ENCODE measurements at places on chromosomes 7 and 10.

GRCh38 chr10:124693801-124694416 lies 50.3 kb downstream of the FAM53B start:
- ATAC-seq = no peak

GRCh38 chr7:92319243-92319642 lies 73.5 kb downstream of the ANKIB1 start:
- ATAC-seq = no peak

DNA sequence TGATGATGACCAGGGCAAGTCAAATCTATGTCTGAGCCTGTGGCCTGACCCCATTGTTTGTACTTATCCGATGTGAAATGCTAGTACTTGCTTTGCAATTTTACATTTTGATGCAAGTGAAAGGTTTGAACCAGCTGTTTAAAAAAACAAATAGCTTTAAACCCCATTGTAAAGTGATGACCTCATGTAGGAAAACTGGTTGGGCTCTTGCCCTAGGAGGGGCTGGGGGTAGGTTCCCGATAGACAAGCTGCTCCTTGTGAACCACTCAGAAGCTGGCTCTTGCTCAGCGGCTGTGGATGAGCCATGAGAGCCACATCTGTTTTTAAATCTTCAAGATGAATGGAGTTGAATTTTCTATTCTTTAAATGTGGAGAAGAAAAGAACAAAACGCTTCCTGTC lies 185.3 kb downstream of the WDR11 start:
- ATAC-seq = no peak

DNA sequence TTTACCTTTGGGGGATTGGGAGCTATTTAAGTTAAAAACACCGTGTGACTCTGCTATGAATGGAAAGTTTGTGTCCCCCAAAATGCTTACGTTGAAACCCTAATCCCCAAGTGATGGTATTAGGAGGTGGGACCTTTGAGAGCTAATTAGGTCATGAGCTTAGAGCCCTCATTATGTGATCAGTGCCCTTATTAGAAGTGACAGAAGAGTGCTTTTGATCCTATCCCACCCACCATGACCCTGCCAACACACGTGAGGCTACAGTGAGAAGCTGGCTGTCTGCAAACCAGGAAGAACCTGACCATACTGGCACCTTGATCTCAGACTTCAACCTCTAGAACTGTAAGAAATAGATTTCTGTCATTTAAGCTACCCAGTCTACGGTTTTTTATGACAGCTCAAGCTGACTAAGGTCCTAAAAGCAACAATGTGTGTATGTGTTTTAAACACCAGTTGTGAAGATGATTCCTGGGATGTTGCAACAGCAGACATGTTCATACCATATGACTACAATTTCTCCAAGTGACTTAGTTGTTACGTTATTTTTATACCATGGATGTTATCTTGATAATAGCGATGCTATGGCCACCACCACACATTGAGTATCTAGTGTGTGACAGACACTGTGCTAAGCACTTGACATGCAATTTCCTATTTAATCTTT lies 124.4 kb downstream of the PIP4K2A start:
- ATAC-seq = no peak

- ATAC-seq = no peak
Observed at GRCh38 chr10:47362199-47362598, 14.0 kb downstream of the RBP3 start.

DNA sequence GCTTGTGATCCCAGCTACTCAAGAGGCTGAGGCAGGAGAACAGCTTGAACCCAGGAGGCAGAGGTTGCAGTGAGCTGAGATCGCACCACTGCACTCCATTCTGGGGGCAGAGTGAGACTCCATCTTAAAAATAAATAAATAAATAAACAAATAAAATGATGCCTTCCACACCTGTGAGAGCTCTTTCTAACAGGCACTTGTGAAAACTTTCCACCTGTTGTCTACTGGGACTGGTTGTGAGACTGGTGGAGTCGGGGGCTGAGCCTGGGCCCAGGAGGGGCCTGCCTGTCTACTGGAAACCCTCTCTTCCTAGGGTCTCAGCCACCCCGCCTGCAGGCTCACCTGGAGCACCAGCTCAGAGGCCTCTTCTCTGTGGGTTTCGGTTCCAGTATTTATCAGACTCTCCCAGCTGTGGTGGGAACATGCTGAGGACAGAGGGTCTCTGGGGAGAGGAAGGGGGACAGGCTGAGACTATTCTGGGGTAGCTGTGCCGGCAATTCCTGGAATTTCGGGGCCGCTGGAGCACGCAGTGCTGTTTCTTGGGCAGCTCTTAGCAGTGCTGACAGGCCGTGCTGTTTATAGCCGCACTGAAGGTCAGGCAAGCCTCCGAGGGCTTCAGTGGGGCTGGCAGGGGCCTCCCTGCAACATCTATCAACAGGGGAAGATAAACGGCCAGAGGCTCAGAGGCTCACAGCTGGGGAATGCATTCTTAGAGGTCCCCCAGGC lies 3.8 kb downstream of the LDB3 start:
- ATAC-seq = no peak

DNA sequence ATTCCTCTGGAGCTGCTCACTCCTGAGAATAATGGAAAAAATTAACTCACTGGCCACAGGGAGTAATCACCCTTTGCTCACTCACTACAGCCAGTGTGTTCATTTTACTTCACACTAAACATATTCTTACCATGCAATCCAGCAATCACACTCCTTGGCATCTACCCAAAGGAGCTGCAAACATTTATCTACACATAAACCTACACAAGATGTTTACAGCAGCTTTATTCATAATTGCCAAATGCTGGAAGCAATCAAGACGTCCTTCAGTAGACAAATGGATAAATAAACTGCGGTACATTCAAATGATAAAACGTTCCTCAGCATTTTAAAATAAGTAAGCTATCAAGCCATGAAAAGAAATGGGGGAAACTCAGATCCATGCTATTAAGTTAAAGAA lies 34.2 kb upstream of the POM121L12 start:
- ATAC-seq = no peak

DNA sequence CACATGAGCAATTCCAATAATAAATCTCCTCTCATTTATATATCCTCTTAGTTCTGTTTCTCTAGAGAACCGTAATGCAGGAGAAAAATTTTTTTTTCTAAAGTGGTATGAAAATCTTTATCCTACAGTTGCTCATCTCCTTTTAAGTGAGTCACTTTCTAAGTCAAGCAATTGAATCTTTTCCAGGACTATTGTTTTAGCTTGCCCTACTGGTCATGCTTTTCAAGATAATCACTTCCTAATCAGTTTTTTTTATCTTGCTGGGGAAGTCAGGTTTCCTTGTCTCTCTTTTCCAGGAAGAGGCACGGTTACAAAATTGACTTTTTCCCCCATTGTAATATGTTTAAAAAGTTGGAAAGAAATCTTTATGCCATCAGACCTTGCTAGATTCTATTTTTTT lies 44.0 kb downstream of the INPP5F start:
- ATAC-seq = peak; percentile 78

GRCh38 chr7:99029466-99030435 lies 114.2 kb downstream of the SMURF1 start:
- ATAC-seq = no peak

GRCh38 chr10:48541144-48541795 lies 63.6 kb downstream of the ARHGAP22 start:
- ATAC-seq = peak; percentile 58

DNA sequence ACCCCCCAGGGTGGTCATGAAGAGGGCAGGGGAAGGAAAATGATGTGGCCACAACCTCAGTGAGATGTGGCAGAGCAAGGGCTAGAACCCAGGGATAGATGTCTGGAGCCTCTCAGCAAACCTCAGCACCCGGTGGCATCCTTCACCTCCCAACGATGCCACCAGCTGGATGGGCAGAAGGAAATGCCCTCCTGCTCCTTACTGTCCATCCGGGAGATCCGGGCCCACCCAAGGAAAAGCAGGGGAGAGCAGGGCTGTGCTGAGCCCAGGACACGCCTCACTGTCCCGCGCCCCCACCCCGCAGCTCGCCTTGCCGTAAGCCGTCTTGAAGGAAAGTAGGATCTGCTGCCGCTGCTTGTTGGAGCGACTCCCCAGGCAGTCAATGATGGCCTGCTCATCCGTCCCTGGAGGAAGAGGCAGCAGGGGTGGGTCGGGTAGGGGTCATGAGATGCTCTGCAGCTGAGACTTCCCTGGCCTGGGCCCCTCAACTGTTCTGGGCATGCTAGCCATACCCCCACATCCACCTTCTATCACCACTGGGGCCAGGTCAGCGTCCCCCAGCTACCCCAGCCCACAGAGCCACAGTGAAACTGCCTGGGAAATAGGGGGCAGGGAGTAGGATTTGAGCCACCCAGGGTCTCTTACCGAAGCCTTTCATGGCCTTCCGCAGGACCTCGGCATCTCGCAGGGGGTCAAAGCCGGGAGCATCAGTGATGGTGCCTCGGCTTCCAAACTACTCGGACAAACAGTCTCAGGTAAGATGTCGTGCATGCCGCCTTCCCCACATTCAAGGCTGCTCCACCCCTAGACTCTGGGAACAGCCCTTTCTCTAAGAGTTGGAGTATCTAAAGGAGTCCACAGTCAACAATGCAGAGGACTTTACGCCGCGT lies 34.3 kb downstream of the PLAC9 start:
- no peak for ATAC-seq

DNA sequence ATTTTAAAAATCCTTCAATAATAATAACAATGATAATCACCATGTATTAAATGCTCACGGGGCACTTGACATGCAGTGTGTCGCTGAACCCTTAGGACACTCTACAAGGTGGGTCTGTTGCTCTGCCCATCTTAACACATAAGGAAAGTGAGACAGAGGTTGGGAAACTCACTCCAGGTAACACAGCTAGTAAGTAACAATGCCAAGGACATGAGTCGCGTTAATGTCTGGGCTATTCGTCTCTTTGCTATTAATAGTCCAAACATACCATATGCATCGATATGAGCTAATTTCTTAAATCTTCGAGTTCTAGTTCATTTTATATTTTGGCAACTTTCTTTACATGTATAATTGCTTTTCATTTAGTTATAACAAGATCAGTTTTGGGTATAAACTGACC lies 79.5 kb downstream of the BEND7 start:
- no peak for ATAC-seq

DNA sequence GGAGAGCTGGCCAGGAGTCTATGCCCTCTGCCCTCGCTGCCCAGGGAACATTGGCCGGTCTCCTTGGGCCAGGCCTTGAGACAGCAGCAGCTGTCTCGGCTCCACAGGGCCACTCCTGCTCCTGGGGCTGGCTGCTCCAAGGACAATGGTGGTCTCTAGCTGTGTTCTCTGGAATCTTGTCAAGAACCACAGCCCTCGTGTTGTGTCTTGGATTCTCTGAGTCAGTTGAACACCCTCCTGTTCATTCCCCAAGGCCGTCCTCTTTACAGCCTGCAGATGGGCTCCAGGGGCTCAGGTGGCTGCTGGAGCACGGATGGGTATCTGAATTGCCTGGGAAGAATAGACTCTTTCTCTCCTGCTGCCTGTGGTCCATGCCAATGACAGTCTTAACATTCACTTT lies 511.1 kb downstream of the GLRX3 start:
- ATAC-seq = no peak

DNA sequence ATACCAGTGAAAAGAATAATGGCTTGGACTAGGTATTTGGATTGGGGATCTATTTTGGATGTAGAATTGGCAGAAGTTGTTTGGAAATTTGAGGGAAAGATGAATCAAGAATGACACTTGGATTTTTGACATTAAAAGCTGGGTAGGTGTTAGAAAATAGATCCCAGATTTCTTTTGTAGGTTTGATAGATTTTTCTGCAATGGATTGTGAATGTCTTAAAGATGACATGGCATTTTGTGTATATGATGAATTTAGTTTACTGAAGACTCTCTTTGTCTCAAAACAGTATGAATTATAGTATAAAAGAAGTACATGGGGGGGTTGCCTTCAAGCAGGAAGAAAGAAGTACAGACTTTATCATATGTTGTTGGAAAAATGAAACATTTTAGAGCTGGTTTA lies 75.8 kb downstream of the MPLKIP start:
- ATAC-seq = no peak

DNA sequence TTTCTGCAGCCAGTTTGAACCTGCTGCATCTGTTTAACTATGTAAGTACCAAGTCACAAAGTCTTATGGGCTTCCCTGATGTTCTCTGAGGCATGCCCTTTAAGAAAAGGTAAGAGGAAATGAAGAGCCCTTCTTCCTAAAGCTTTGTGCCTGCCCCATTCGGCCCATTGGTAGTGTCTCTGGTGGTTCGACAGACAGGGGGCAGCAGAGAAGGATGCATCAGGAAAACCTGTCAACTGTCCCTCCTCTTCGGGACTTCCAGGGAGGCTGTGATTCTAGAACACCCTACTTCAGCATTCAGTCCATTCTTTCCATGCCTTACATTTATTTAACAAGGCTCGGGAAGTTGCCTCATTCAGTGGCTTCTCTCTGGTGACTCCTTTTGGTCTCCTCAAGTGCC lies 1.9 kb upstream of the SFRP4 start:
- no peak for ATAC-seq

DNA sequence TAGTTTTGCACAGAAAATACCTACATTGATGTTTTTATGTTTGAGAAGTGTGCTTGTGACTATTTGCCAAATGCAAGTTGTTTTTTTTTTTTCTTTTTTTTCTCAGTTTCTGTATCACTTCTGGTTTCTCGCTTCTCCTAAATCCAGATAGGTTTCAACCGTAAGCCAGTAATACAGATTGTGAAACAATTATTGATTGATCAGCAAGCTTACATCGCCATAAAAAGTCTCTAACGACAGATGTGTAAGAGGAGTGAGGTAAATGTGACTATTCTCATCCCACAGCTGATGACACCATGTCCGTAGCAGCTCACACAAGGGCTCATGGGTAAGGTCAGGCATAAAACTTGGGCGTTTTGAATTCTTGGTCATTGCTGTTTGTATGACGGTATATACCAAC lies 202.8 kb upstream of the AKR1E2 start:
- ATAC-seq = no peak

DNA sequence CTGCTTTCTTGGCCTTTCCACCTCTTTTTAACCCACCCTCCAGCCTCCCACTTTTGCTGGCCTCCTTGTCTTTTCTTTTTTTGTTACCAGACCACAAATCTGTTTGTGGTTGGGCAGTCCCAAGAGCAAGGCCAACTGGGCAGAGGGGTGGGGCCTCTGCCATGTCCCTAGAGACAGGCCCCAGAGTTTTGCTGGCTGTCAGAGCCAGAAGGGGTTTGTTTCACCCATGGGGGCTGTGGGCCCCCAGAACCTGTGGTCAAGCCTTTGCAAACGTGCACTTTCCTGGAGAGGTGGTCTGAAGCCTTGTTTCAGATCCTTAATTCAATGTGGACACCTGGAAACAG lies 10.3 kb downstream of the ZMIZ1 start:
- ATAC-seq = no peak

- no peak for ATAC-seq
Observed at GRCh38 chr10:6234371-6234770, 31.6 kb downstream of the PFKFB3 start.

DNA sequence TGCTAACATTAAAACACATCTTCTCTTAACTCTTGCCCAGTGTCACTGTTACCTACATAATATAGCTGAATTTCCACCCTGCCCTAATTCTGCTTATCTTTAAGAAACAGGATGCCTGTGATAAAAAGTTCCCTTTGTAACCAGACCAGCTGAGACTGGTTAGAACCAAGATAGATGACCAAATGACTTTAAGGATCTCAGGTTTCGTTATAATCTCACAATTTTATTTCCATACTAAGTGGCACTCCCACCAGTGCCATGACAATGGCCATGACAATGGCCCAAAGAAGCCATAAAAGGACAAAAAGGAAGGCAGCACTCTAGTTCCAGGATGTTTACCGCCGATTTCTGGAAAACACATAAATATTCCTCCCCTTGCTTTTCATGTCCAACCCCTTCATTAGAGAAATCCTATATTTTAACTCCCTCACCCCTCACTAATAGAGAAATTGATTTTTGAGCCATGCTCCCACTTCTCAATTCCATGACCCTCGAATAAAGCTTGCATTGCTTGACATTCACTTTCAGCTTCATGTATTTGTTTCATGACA lies 126.1 kb downstream of the ELAPOR2 start:
- no peak for ATAC-seq

GRCh38 chr7:94706996-94707740 lies 51.2 kb upstream of the SGCE start:
- ATAC-seq = no peak
